ENCODE measurements at places on chromosomes 16 and 17. TPM values are rescaled to one million over a fixed set of nuclear protein-coding genes. Genes with fewer than 3 reads are reported as not detected.

GRCh38 chr16:8683640-8684039 is 9.2 kb downstream of the ABAT start:
- no peak overlapping the region for H3K4me3 ChIP-seq
- peaks cover 4% of the 10 kb centered on the region for H3K4me1 ChIP-seq
- DNase-seq, result no peak
- H3K27me3 ChIP-seq, result peaks cover 38% of the 10 kb centered on the region
- H3K36me3 ChIP-seq, result no peaks in the 10 kb centered on the region

- no peak for DNase-seq
- H3K4me3 ChIP-seq, result no peak overlapping the region
- H3K4me1 ChIP-seq, result no peaks in the 10 kb centered on the region
- H3K27me3 ChIP-seq, result peaks cover 4% of the 10 kb centered on the region
Observed at GRCh38 chr17:49288388-49288787, 57.8 kb upstream of the PHOSPHO1 start.

DNA sequence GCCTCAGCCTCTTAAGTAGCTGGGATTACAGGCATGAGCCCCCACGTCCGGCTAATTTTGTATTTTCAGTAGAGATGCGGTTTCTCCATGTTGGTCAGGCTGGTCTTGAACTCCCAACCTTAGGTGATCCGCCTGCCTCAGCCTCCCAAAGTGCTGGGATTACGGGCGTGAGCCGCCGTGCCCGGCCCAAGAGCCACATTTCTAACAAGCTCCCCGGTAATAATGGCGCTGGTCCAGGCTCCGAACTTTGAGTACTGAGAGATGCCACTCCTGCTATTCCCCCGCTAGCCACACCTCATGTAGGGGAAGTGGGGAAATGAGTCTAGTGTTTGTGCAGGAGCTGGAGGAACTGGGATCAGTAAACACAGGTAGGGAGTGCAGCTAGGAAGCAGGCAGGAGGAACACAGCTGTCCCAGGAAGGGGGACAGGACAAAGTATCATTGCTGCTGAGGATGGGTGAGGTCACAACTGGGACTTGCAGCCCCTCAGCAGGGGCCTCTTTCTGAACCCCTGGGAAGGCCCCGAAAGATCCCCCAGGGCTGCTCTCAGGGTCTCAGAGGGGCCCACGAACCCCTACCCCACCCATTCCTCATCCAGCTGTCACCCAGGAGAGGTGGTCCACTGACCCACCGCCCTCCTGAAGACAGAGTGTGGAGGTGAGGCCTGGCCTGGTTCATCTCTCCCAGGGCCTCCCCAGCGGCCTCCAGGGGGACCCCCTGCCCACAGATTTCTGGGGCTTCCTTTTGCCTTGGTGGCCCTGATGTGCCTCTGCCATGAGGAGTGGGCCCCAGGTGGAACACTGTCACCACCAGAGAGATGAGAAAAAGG is 3.7 kb upstream of the KREMEN2 start:
- H3K36me3 ChIP-seq, result no peaks in the 10 kb centered on the region
- no peak for DNase-seq
- no peak overlapping the region for H3K27ac ChIP-seq
- H3K4me3 ChIP-seq, result no peak overlapping the region

DNA sequence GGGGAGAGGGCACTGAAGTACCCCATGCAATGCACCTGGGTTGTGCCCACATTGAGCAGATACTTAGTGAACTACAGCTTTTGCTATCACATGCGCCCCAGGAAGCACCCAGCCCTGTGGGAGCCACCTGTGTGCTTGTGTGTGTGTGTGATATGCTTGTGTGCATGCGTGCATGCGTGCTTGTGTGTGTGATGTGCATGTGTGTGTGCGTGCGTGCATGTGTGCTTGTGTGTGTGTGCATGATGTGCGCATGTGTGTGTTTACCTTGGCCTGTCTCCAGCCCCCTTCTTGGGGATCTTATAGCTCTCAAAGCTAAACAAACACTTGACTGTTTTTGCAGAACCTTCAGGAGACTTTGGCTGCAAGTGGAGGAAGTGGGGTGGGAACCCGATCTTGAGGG is 841 bp downstream of the C16orf89 start:
- H3K4me3 ChIP-seq, result no peak overlapping the region
- no peaks in the 10 kb centered on the region for H3K36me3 ChIP-seq
- DNase-seq, result no peak
- no peaks in the 10 kb centered on the region for H3K4me1 ChIP-seq
- H3K27me3 ChIP-seq, result peaks cover 28% of the 10 kb centered on the region

The ATP2A3 gene
- 0.75 TPM for total RNA-seq

The PIK3R6 gene
- not detected for total RNA-seq
